ENCODE measurements at places on chromosomes 1 and 21. TPM values are rescaled to one million over a fixed set of nuclear protein-coding genes. Genes with fewer than 3 reads are reported as not detected.

Gene LCE3E
- total RNA-seq = not detected

DNA sequence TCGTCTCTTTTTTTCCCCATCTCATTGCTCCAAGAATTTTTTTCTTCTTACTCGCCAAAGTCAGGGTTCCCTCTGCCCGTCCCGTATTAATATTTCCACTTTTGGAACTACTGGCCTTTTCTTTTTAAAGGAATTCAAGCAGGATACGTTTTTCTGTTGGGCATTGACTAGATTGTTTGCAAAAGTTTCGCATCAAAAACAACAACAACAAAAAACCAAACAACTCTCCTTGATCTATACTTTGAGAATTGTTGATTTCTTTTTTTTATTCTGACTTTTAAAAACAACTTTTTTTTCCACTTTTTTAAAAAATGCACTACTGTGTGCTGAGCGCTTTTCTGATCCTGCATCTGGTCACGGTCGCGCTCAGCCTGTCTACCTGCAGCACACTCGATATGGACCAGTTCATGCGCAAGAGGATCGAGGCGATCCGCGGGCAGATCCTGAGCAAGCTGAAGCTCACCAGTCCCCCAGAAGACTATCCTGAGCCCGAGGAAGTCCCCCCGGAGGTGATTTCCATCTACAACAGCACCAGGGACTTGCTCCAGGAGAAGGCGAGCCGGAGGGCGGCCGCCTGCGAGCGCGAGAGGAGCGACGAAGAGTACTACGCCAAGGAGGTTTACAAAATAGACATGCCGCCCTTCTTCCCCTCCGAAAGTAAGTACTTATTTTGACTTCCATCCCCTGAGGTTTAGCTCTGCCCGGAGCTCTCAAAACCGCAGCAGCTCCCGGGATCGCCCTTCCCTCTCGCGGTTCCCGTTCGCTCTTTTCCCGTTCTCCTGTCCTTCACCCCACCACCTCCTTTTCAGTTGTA, 1.5 kb downstream of the TGFB2 start:
- DNase-seq = peak; percentile 81

DNA sequence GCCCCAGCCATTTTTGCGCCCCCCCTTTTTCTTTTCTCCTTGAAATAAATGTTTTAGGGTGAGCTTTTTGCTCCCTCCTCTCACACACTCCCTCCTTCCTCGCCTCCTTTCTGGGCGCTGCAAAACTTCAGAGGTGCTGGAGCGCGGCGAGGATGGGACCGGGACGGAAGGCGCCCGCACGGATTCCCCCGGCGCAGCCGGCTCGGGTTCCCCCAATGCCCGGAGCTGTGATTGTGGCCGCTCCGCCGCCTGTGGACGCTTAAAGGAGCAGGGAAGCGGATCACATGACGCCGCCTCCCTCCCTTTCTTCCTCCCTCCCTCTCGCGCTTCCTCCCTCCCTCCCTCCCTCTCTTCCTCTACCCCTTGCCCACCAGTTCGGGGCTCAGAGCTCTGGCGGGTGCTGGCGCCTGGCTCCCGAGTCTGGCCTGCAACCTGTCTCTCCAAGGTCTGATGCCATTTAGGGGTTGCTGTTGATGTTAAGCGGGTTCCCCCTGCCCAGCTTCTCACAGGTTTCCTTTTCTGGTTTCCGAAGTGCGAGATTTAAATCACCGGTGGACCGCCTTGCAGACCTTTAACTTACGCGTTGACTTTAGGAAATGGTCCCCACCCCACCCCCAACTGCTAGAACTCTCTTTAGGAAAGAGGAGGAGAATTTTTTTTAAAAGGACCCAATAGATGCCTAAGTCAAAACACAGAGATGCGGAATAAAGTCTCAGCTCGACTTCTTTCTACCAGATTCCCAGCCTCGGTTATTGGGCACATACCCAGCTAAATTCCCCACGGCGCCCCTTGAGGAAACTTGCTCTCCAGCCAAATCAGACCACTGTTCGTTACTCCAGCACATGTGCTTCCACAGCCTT, at the start of gene WLS:
TSS of gene WLS (minus strand) at position 235 of the 860 bp plus-strand sequence. CDS start at position 11, 224 bp downstream.
- peak; percentile 87 for DNase-seq

DNA sequence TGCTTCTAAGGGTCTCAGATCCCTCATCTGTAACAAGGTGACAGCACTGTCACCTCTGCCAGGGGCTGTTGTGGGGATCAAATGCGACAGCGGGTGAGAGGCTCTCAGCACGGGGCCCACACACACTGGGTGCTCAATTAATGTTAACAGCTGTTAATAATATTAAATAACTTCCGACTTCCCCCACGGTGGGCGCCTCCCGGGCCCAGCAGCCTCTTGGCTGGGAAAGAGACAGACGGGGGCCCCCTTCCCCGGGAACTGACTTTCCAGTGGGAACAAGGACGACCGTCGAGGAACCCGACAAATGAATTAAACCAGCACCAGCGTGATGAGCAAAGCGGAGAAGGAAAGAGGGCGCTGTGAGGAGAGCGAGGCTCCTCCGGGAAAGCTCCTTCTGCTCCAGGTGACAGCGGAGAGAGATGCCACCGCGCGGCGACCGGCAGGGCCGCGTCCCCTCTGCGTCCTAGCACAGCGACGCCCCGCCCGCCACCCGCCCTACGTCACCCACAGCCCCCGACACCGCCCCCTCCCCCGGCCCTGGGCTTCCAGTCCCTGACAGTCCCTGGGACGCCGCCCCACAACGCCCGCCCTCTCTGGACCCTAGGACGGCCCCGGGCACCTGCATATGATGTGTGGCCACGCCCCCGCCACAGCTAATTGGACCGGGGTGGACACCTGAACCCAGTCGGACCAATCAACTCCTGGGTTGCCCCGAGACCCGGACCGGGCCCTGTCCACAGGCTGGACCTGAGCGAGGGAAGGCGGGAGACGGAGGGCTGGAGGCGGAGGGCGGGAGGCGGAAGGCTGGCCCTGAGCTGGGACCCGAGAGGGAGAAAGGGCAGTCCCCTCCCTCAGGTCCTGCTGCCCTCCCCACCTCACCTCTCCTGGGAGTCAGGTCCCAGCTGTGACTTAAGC, 38.2 kb downstream of the MATN1 start:
- DNase-seq = no peak

Gene ITLN2
- total RNA-seq = not detected

- no peak for DNase-seq
Observed at GRCh38 chr1:69109277-69109676, 458.4 kb upstream of the LRRC7 start.

Gene NBPF4
- total RNA-seq = not detected

Gene NSL1
- 38.2 TPM for total RNA-seq

Gene DCDC2B
- not detected for total RNA-seq

- DNase-seq = no peak
Observed at GRCh38 chr1:88801575-88802208, 89.7 kb downstream of the GTF2B start.

DNA sequence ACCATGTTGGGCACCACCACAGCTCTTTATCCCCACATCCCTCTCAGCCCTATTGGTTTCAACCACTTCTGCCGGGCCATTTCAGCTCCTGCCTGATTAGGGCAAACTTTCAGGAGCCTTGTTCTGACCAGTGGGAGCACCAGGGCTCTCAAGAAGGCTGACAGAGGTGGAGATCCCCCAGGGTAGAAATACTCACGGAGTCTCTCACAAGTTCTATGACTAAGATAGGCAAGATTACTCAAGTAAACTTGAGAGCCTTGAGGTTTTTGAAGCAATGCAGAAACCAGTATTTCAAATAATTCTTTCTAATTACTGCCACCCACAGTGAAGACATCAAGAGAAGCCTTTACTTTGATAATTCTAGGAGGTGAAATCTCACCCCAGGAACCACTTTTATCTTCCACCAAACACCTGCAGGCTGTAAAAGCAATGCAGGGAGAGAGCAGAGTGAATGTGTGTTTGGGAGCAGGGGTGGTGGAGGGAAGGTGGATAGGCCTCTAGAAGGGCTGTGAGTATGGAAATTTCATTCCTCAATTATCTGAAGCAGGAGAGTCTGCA, 6.6 kb upstream of the PTCH2 start:
- DNase-seq = no peak

DNA sequence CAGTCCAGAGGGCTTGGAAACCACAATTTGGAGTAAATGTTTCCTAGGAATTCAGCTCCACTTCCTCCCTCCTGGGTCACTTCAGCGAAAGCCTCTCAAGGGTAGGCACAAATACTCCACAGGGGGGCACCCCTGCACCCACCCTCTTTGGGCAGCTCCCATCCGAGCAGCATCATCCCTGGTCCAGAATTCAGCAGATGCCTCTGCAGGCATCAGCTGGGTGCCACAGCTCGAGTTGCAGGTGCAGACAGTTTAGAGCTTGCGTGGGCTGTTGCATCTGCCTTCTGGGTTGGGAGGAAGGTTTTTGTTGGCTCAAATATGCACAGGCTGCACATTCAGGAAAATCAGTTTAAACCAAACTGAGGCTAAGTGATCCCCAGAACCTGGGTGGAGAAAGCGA, 25.0 kb downstream of the KANK4 start:
- DNase-seq = no peak

- no peak for DNase-seq
Observed at GRCh38 chr21:27532076-27532475, 565.2 kb upstream of the ADAMTS5 start.

Gene PHLDA3
- total RNA-seq = 17.4 TPM

DNA sequence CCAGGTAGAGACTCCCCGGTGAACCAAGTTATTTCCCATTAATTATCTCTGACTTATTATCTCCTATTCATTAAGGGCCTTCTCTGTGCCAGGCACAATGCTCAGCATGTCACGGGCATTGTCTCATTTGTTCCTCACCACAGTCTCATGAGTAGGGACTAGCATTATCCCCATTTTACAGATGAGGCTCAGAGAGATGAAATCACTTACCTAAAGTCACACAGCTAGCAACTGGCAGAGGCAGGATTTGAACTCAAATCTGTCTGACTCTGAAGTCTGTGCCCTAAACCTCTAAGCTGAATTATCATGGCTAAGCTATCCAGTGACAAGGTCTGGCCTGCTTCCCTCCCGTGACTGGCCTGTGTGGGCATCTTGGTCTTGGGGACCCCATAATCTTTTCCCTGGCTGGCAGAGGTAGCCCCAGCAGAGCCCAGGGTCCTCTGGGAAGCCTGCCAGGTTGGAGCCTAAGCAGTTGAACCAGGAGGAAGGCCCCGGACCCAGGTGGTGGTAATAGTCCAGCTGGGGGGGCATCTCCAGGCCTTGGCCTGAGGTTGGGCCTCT, 4.5 kb downstream of the MAP7D1 start:
- no peak for DNase-seq

DNA sequence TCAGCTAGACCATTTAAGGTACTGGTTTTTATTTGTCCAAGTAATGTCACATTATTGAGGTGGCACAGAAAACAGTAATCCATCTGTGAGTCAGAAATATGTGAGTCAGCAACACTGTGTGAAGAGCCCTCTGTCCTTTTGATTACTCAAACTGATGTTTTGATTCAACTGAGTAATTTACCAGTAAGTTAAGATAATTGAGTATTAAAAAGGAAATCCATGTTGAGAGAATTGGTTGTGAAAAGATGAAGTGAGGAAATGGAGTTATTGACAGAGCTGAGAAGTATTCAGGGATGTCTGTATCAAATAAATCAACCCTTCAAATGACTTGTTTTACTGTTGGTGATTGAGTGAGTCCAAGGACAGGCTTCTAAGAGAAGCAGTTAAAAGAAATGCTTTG, 302.7 kb upstream of the SGIP1 start:
- no peak for DNase-seq

- DNase-seq = no peak
Observed at GRCh38 chr1:42734201-42735035, 5.6 kb downstream of the CLDN19 start.

GRCh38 chr1:59543211-59543668, 246.3 kb downstream of the FGGY start:
- DNase-seq = no peak

All from spleen (tissue), 13 donors.